PC-3 (cell line): ENCODE measurements at places on chromosomes 2 and 18. TPM values are rescaled to one million over a fixed set of nuclear protein-coding genes. Genes with fewer than 3 reads are reported as not detected.

SCYGR3 gene
- total RNA-seq = not detected in 2 replicates

TRMT61B gene
- total RNA-seq = 19.8 and 21.7 TPM in 2 replicates

CBLN2 gene
- total RNA-seq = not detected in 2 replicates

TLK1 gene
- 10.1 and 17.6 TPM in 2 replicates for total RNA-seq

PARD3B gene
- 3.9 and 10.9 TPM in 2 replicates for total RNA-seq
